ENCODE measurements at places on chromosomes 6 and 20.
A peak's percentile ranks its signal among the peaks of the same experiment; 100 is the strongest.

DNA sequence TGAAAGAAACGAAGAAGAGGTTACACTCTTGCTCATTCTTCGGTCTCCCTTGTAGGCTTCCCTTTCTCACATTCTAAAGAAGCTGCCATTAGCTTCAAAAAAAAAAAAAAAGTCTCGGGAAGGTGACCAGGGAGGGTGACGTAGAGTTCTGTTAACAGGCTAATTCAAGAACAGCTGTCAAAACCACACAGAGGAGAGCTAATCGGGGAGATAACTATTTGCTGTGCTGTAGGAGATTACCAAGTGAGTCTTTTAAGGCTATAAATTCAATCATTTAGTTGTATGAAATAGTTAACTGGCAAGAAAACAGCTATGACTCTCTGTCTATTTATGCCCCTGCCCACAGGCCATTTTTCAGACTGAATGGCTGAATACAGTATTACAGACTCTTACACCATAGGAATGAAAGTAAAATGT is 256.8 kb downstream of the SYNE1 start:
- DNase-seq: no peak

DNA sequence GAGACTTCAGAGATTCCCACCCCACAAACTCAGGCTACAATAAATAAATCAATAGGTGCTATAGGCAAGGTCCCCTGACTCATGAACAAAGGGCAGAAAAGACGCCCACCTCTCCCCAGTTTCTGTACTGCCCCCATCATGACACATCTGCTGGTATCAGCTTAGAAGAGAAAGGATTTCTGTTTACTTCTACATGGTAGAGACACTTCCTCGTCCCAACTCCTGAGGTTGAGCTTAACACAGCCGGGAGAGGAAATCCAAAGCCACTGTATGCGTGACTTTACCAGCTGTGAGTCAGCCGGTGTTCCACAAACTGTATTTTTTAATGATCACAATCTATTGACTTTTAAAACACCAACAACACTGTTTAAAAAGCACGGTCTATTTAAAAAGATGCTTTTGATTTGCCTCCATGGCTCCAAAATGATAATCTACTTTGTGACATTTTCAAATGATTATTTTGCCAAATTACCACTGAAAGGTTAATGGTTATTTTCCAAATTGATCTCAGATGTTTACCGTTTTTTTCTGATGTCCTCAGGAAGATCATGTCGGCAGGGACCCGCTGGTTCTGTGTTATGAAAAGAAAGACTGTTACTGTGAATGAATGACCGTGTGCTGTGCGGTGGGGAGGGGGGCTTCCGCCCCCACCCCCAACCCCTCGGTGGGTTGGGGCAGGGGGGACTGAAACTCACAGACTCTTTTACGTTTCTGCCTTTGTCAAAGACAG is 72.5 kb downstream of the ATP9A start:
- DNase-seq: peak; percentile 22

GRCh38 chr20:59414936-59415623 is 114.7 kb downstream of the EDN3 start:
- no peak for DNase-seq

- DNase-seq: no peak
Measured at GRCh38 chr6:26175033-26175427, 87.8 kb downstream of the HFE start.

GRCh38 chr6:16206595-16207037 is 31.8 kb upstream of the GMPR start:
- DNase-seq: peak; percentile 48

Measured in stimulated activated CD4-positive, alpha-beta T cell treated with anti-CD3 and anti-CD28 coated beads, Interleukin-4, amount 100 ng/mL, for 24 hours (primary cell).